DMS153 (cell line): ENCODE measurements at places on chromosomes 7 and 10.

GRCh38 chr10:99394761-99395386, 35.5 kb downstream of the GOT1 start:
- DNase-seq: peak; percentile 31

DNA sequence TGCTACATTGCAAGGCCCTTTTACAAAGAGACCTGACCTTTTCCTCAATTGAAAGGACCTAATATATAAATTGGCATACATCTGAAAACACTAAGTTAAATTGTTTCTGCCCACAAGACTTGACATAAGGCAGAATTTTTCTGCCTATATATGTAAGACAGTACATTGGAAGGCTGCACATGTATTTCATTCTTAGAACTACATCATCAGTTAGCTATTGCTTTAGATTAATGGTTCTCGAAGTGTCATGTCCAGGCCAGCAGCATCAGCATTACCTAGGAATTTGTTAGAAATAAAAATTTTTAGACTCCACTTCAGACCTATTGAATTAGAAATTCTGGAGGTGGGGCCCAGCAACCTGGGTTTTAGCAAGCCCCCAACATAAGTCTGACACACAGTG, 373.9 kb downstream of the LRRTM3 start:
- no peak for DNase-seq

DNA sequence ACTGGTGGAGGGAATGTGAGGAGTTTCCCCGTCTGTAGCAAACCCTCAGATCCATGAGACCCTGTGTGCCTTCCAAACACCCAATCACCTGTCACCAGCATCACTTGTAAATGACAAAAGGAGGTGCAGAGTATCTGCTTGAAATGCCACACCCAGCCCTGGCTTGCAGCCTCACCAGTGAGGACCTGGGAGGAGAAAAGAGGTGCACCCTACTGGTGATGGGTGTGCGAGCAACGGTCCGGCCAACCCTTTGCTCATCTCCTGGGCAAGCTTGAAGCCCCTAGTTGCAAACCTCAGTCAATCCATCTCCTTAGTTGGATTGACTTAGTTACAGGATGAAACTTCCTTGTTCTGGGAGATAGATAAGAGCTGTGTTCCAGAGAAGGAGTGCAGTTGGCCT, 62.4 kb upstream of the WAPL start:
- DNase-seq: peak; percentile 20

DNA sequence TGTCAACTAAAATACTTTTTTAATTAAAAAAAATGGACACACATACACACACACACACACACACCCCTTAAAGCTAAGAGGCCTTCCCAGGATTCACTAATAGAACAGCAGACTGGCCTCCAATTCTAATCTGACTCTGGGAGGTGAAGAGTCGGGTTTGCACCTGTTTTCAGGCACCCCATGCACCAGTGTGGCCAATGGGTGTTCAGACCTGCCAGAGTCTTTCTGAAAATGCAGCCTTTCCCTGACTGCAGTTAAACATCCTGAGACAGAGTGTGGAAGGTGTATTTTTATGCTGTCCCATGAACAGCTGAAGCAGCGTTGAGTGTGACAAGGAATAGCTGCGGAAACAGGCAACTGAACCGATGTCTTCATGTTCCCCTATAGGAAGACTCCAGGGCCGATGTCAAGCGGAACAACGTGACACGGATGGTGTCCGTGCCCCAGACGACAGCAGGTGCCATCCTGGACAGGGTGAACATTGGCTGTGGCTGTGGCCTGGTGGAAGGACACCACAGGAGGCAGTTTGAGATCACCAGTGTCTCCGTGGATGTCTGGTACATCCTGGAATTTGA, 74.6 kb upstream of the LYZL2 start:
- no peak for DNase-seq

GRCh38 chr10:23331567-23332301, 12.9 kb downstream of the C10orf67 start:
- no peak for DNase-seq
